ENCODE measurements at places on chromosomes 12 and 14.
A peak's percentile ranks its signal among the peaks of the same experiment; 100 is the strongest.

- DNase-seq = no peak
Measured at GRCh38 chr12:124917841-124918621, 3.6 kb upstream of the UBC start.

GRCh38 chr12:58253663-58254062, 312.3 kb downstream of the ATP23 start:
- DNase-seq = no peak

- no peak for DNase-seq
Measured at GRCh38 chr12:62434494-62435302, 31.9 kb upstream of the MON2 start.

DNA sequence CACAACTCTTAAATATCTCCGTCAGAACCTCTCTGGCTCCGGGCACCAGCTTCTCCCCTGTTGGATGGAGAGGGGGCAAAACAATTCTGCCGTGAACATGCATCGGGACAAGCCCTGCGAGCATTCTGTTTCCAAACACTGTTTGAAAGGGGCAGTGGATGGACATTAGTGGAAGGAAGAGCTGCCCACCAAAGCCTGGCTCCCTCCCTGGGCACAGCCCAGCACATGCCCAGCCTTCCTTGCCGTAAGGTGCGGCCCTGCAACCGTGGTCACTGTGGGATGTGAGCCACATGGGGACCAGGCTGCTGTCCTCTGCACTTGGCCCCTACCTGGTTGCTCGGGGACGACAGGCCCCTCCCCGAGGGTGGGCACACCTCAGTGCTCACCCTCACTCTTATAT, 54.0 kb downstream of the TRAFD1 start:
- no peak for DNase-seq

- DNase-seq = no peak
Measured at GRCh38 chr12:129613314-129613713, 290.5 kb downstream of the TMEM132D start.

GRCh38 chr14:85093631-85094330, 436.2 kb upstream of the FLRT2 start:
- DNase-seq = peak; percentile 57

DNA sequence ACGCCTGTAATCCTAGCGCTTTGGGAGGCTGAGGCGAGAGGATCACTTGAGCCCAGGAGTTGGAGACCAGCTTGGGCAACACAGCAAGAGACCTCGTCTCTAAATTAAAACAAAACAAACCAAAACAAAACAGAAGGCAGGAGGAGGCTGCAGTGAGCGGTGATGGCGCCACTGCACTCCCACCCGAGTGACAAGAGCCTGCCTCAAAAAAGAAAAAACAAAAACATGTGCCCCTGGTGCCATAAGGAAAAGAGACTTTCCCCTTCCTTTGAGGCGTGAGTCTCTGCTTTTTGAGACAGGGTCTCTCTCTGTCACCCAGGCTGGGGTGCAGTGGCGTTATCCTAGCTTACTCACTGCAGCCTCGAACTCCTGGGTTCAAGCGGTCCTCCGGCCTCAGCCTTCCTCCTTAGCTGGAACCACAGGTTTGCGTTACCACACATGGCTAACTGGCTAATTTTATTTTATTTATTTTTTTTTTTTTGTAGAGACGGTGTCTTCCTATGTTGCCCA, 9.0 kb upstream of the EAPP start:
- no peak for DNase-seq

- peak; percentile 55 for DNase-seq
Measured at GRCh38 chr12:47946413-47947323, 16.7 kb upstream of the TMEM106C start.

GRCh38 chr14:100471441-100472093, 115.7 kb downstream of the BEGAIN start:
- no peak for DNase-seq

DNA sequence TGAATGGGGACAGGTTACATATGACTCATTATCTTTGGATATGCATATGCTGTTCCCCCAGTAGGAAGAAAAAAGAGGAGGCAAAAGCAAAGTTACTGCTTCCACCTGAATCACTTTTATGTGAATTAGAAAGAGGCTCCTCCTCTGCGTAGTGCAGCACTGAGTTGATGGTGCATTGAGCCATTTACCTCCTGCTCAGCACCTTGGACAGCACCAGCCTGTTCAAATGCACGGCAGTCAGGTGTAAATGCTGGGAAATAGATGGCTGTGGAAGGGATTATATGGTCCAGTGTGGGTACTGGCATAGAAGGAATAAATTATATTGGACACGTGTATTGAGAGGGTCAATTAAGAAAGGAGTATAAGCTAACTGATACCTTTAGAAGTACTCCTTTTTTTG, 541.9 kb upstream of the SEL1L start:
- DNase-seq = peak; percentile 0

DNA sequence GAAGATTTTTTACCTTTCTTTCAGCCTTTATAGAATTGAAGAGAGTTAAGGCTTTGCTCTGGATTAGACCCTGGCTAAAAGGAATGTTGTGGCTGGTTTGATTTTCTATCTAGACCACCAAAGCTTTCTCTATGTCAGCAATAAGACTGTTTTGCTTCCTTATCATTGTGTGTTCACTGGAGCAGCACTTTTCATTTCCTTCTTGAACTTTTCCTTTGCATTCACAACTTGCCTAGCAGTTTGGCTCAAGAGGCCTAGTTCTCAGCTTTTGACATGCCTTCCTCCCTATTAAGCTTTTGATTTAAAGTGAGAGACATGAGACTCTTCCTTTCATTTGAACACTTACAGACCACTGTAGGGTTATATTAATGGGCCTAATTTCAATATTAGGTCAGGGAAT, 64.1 kb upstream of the USP15 start:
- DNase-seq = no peak

GRCh38 chr12:12582895-12583303, 20.2 kb upstream of the DUSP16 start:
- DNase-seq = no peak
